ENCODE measurements at places on chromosomes 5 and 9.
A peak's percentile ranks its signal among the peaks of the same experiment; 100 is the strongest.

- DNase-seq = no peak
Measured at GRCh38 chr5:104187656-104188055, 625.1 kb upstream of the NUDT12 start.

GRCh38 chr9:129103595-129103965 lies 7.0 kb downstream of the CRAT start:
- no peak for DNase-seq

- no peak for DNase-seq
Measured at GRCh38 chr9:21682381-21682780, 120.1 kb upstream of the MTAP start.

DNA sequence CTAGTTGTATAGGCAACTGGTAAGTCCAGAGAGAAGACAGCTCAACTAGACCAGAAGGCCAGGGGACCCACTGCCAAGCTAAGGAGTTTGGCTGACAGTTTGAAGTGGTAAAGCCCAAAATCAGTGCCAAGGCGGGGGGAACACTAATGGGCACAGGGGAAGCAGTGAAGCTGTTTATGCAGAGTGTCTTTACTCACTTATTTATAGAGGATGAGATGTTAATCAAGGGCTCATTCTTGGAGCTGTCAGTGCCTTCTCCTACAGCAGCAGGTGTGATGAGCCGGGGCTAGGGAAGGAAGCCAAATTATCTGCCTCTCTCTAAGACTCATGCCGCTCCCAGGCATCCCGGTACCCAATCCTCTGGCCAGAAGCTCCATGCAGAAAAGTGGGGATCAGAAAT lies 75.2 kb upstream of the GALNT10 start:
- no peak for DNase-seq

- DNase-seq = peak; percentile 50
Measured at GRCh38 chr5:45532826-45533624, 163.2 kb downstream of the HCN1 start.

DNA sequence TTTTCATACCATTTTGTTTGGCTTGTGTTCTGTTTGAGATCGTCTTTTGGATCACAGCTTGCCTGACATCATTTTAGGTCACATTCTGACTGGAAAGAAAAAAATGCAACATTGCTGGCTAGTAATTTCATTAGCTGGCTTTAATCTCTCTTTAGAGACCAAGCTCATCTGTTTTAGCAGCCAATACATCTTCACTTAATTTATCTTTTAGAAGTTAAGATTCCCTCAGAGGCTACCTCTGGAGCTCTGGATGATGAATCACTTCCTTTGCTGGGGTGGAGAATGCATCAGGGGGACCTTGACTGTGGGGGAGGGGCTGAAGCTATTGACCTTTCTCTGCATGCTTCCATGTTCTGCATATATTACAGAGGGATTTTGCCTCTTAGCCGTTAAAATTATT lies 181.5 kb upstream of the OTULINL start:
- DNase-seq = no peak

- no peak for DNase-seq
Measured at GRCh38 chr9:9961487-9961886, 651.3 kb downstream of the PTPRD start.

GRCh38 chr9:125696106-125696647 lies 10.8 kb downstream of the MAPKAP1 start:
- DNase-seq = no peak

GRCh38 chr5:32589942-32590869 lies 4.8 kb downstream of the SUB1 start:
- DNase-seq = peak; percentile 56

GRCh38 chr5:145632701-145633100 lies 202.4 kb downstream of the PRELID2 start:
- no peak for DNase-seq

DNA sequence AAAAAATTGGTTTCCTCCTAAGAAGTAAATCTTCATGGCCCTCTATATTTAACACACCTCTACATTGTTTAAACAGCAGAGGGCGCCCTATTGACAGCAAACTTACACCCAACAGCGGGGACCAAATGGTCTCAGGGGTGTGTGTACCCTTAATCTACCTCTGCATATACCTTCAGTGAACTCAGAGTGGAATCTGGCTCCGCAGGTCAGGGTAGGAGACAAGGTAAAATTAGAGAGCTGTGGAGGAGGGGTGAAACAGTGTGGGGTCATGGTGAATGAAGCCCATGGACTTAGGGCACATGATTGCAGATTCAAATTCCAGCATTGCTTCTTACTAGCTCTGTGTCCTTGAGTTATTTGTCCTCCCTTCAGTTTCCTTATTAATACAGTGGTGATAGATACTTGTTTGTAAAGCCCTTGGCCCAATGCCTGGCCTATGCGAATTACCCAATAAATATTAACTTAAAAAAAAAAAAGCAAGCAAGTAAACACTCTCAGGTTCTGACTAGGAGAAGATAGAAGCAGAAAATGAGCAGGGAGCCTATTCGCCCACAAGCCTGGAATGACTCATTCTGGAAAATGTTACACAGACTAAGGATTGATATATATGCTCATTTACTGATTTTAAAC lies 122.9 kb downstream of the CAVIN4 start:
- DNase-seq = peak; percentile 14

- DNase-seq = peak; percentile 62
Measured at GRCh38 chr5:92713335-92713743, 867.7 kb downstream of the NR2F1-AS1 start.

GRCh38 chr9:136228107-136228875 lies 17.3 kb downstream of the QSOX2 start:
- peak; percentile 53 for DNase-seq

- DNase-seq = no peak
Measured at GRCh38 chr9:37987467-37987981, 81.5 kb downstream of the SHB start.

GRCh38 chr5:55570570-55570969 lies 35.8 kb upstream of the PLPP1 start:
- DNase-seq = no peak

DNA sequence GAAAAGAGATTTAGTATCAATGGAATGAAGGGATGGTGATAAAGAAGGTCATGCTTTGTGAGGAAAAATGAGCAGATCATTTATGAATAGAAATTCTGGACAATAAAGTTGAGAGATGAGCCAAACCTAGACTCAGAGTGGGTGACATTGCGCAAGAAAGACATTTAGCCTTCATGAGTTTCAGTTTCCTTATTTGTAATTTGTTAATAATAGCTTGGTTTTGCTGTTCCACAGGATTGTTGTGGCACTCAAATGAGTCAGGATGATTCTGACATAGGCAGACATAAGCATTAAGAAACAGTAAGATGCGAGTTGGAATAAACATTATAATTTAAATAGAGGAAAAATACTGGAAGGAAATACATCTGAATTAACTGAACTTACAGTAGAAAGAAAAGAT lies 34.8 kb downstream of the ITGA2 start:
- no peak for DNase-seq

DNA sequence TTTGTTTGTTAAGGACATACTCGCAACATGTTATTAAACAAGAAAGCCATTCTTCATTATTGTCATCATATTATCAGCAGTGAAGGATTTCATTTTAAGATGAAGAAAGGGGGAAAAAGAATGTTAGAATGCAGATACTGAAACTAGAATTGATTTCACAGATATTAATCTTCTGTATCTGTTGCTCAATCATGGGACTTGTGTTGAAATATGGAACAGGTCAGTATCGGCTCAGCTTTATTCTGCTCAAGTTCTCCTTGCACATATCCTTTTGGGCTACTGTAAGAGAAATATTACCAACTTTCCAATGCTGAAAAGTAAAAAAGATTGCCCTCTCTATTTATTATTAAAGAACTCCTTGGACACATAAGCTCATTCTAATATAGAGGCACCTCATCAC lies 13.8 kb upstream of the ANXA1 start:
- no peak for DNase-seq

DNA sequence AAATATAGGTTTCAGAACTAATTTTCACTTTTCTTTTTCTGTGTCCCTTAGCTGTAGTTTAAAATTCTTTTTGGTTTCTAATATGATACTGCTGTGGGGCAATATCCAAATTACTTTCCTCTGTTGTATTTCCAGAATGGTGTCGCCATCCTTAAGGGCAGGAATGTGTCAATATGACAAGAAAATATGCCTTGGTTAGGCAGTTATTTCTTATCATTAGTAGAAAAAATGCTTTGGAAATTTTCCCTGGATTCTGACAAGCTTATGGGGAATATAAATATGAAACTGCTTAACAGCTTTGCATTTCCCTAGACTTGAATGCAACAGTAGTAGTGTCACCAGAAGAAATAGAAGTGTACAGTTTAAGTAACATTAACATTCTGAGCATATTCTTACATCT lies 29.4 kb downstream of the ANKRD34B start:
- no peak for DNase-seq

GRCh38 chr5:35457912-35458823 lies 159.5 kb upstream of the SPEF2 start:
- no peak for DNase-seq

Data from cerebellar cortex (tissue), 1 donor.